Activated T-helper 1 cell treated with anti-CD3 and anti-CD28 coated beads, Interleukin-12 subunit alpha, Interleukin-12 subunit beta, Interleukin-2, Interleukin-4 antibody, amounts not matched to agents 30 ng/mL and 10 ng/mL and 1 ng/mL, durations not matched to agents 14 hours and 24 hours and 36 hours (primary cell): ENCODE measurements at places on chromosomes 12 and 14. TPM values are rescaled to one million over a fixed set of nuclear protein-coding genes. Genes with fewer than 3 reads are reported as not detected.

EID3 gene
- total RNA-seq = 10.5 and 10.6 TPM in 2 replicates

DNA sequence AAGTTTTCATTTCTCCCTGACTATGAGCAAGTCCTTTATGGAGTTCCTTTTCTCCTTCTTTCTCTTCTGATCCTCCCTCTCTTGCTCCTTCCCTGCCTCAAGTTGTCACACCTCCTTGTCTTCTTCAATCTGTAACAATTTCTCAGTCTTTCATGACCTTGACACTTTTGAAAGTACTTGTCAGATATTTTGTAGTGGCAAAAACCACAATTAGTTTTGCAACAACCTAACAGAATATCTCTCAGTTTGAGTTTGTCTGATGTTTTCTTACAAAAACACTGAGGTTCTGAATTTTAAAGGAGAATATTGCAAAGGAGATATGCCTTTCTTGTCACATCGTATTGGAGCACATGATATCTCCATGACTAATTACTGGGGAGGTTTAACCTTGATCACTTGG, 4.1 kb upstream of the CRADD start:
- DNase-seq = no peak

- no peak for DNase-seq
These were observed 118.8 kb downstream of the SLC6A15 start for GRCh38 chr12:84793558-84794367.

GRCh38 chr12:27592548-27592947, 68.5 kb downstream of the PPFIBP1 start:
- no peak for DNase-seq
